ENCODE measurements at places on chromosomes 6 and 20. TPM values are rescaled to one million over a fixed set of nuclear protein-coding genes. Genes with fewer than 3 reads are reported as not detected.

MCCD1 gene
- total RNA-seq = not detected

PACRG gene
- not detected for total RNA-seq

SMLR1 gene
- not detected for total RNA-seq

PLCB4 gene
- not detected for total RNA-seq

SOX4 gene
- 2.8 TPM for total RNA-seq

CLVS2 gene
- total RNA-seq = not detected

SUN5 gene
- not detected for total RNA-seq

ZC2HC1B gene
- not detected for total RNA-seq

GGTLC1 gene
- total RNA-seq = not detected

MOXD1 gene
- total RNA-seq = 24.2 TPM

CYP39A1 gene
- total RNA-seq = 0.58 TPM

CD93 gene
- total RNA-seq = not detected

TMEM74B gene
- not detected for total RNA-seq

TSBP1 gene
- not detected for total RNA-seq

IL17A gene
- total RNA-seq = not detected

EDN1 gene
- total RNA-seq = under 0.01 TPM

PREX1 gene
- 20.0 TPM for total RNA-seq

ARFGEF3 gene
- under 0.01 TPM for total RNA-seq

KCNK15 gene
- not detected for total RNA-seq

PPIL6 gene
- total RNA-seq = 1.1 TPM

EDN3 gene
- total RNA-seq = not detected

CBLN4 gene
- total RNA-seq = not detected

SNAP91 gene
- not detected for total RNA-seq

DPPA5 gene
- total RNA-seq = not detected

WFDC12 gene
- not detected for total RNA-seq

EBF4 gene
- 2.9 TPM for total RNA-seq

PRND gene
- not detected for total RNA-seq

OR2H1 gene
- not detected for total RNA-seq

CALHM5 gene
- total RNA-seq = 0.58 TPM

ADGB gene
- total RNA-seq = not detected

NT5DC1 gene
- total RNA-seq = 7.8 TPM

GJA10 gene
- not detected for total RNA-seq

MYMX gene
- total RNA-seq = not detected

PRKN gene
- 0.18 TPM for total RNA-seq

HTR1B gene
- 8.2 TPM for total RNA-seq

SYCP2 gene
- not detected for total RNA-seq

CHRNA4 gene
- total RNA-seq = not detected

NKAIN4 gene
- not detected for total RNA-seq

LPA gene
- total RNA-seq = not detected

ARFGEF2 gene
- total RNA-seq = 24.3 TPM

C20orf202 gene
- not detected for total RNA-seq

TCF19 gene
- total RNA-seq = 34.0 TPM

CASS4 gene
- total RNA-seq = 25.4 TPM

DSP gene
- not detected for total RNA-seq

HLA-DQA1 gene
- total RNA-seq = not detected

GPLD1 gene
- under 0.01 TPM for total RNA-seq

PNPLA1 gene
- not detected for total RNA-seq

Data from myometrial cell (primary cell).